Glomerular endothelial cell (primary cell): ENCODE measurements at places on chromosomes 6 and 20.
A peak's percentile ranks its signal among the peaks of the same experiment; 100 is the strongest.

DNA sequence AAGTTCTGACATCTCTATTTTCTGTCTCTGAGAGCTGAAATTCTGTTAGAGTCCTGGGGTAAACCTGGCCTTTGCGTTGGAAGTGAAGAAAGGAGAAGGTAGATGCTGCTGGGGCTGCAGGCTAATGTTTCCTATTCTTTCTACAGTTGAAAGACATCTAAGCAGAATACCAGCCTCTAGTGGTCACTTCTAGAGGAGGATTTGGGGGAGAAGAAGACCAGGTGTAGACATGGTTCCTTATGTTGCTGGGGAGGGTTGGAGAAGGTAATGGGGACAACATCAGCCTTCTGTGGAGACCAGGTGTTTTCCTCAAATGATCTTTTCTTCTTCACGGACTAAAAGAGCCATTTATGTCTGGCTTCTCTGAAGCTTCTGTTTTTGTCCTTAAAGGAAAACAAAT is 62.6 kb downstream of the BTBD3 start:
- DNase-seq = no peak

DNA sequence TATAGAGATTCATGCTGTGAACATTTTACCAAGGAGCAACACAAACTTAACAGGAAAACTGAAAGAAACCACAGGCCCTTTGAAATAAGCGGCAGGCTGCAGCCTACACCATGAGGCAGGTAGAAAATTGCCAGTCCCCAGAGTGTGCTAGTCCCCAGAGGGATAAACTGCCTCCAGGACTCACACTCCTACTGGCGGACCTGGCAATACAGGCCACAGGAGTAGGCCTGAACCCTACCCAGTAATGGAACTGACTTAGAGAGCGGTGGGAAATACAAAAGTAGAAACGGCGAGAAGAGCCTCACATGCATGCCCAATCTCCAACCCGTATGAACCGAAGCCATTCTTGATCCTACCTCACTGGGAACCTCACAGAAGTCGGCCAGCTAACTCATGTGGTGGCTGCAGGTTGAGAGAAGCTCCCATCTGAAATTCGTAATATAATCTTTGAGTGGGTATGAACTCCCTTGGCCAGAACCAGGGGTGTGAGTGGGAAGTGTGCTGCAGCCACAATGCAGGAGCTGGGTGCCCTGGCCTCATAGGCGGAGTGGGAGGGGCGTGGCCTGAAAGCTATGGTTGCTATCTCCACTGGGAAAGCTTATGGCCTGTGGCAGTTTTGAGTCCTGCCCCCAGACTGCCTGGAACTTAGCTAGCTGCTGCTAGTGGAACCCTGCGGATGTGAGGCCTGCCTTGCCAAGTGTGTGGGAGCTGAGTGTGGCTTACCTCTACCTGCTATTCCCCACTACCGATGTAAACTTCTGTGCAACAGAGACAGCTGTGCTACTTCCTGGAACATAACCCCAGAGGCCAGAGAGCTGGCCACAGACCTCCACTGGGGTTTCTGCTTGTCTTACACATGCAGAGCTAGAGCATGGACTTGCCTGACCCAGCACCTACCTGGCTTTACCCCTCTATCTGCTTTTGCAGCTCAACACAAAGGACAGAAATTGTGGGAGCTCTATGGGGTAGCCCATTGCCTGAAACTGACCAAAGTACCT is 146.5 kb upstream of the COL21A1 start:
- DNase-seq = no peak

DNA sequence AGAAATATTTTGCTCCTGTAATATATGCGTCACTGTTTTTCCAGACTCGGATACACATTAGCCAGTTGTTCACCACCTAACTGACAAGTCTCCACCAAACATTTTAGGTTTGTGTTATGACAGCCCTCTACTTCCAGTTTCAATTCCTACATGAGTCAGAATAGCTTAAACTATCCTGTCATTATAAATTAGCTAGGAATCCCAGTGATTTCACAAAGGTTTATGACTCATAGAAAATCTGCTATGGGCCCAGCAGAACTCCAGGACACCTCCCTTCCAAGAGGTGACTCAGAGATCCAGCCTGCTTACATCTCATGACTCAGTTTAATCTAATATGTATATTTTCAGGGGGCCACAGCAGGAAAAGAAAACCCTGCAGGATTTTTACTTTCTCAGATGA is 17.4 kb upstream of the PLCB4 start:
- peak; percentile 54 for DNase-seq

- DNase-seq = no peak
Measured at GRCh38 chr6:67199425-67199824, 1435.7 kb upstream of the ADGRB3 start.

DNA sequence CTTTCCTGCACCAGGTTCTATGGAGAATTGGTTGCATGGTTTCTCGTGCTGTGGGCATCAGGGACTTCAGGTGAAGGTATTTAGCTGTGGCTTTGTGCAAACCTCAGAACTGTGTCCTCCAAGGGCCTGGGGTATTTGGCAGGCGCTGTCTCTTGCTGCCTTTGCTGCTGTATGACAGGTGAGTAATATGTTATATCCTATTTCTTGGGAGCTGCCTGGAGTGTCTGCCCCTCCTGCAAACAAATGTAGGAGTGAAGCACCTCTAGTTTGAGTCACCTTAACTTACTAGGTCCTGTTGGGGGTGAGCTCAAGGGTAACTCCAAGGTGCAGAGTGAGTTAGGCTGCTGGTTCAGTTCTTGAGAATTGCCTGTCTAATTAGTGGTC is 177.7 kb upstream of the RNF24 start:
- DNase-seq = no peak

DNA sequence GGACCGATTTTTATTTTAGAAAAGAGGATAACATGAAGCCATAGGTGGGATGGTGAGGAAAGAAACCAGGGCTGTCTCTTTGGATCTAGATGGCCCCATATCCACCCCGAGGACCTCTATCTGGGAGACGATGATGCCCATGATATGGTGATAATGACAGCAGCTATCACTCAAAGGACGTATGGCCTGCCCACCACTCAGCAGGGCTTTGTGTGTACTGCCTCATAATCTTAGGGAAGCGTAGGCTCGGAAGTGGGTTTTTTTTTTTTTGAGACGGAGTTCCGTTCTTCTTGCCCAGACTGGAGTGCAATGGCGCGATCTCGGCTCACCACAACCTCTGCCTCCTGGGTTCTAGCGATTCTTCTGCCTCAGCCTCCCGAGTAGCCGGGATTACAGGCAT is 8.2 kb upstream of the TAF8 start:
- DNase-seq = no peak

GRCh38 chr6:44921798-44922197 is 406.3 kb upstream of the RUNX2 start:
- no peak for DNase-seq

- DNase-seq = no peak
Measured at GRCh38 chr6:83019741-83020140, 45.9 kb downstream of the UBE3D start.

DNA sequence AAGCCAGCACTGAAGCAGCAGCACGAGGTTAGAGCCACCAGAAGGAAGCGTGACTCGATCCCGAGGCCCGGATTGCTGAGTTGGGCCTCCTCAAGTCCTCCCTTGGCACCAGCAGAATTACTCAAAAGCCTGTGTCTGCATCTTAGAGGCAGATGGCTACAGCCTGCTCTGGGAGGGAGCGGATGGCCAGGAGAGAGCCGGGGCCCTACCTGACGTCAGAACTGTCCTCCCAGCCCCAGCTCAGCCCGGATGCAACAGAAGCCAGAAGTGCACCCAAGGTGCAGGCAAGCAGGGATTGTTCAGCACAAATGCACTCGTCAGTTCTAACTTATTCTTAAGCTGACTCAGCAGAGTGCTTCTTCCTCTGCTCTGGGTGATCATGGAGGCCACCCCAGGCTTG is 155.5 kb upstream of the RPS6KA2 start:
- no peak for DNase-seq

GRCh38 chr6:68777956-68778355 is 142.9 kb downstream of the ADGRB3 start:
- DNase-seq = no peak

GRCh38 chr6:148076051-148076450 is 266.6 kb upstream of the SASH1 start:
- DNase-seq = no peak

GRCh38 chr6:2162079-2162445 is 83.3 kb downstream of the GMDS start:
- no peak for DNase-seq

DNA sequence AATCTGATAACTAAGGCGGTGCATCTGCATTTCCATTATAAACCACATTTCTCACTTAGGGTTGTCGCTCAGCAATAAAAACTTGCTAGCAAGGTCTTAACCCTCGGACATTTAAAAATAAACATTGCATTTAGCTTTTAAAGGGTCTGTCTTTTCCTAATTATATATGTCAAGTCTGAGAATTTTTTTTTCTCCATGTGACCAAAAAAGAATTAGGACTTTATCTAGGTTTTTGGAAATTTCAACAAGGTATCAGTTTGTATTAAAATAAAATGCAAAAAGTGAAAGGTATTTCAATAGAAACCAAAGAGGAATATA is 198.1 kb downstream of the FOXA2 start:
- no peak for DNase-seq

DNA sequence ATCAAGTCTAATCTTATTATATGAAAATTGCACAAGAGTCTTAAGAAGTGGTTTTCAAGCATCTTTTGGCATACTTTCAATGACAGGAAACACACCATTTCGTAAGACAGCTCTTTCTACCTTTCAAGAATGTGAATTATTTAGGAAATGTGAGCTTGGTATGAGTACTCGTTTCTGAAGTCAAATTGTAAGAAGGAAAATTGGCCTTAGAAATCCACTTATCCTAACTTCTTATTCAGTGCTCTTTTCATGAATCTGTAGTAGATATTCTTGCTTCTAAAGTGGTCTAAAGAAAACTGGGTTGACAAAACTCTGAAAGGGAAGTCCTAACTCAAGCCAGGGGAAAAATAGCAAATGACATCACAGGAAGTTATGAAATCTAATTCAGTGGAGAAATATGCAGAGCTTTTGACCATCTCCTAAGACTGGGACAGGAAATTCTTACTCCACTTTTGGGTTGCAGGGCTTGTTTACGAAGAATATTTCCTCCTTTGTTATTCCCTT is 38.5 kb upstream of the OGFRL1 start:
- peak; percentile 75 for DNase-seq

DNA sequence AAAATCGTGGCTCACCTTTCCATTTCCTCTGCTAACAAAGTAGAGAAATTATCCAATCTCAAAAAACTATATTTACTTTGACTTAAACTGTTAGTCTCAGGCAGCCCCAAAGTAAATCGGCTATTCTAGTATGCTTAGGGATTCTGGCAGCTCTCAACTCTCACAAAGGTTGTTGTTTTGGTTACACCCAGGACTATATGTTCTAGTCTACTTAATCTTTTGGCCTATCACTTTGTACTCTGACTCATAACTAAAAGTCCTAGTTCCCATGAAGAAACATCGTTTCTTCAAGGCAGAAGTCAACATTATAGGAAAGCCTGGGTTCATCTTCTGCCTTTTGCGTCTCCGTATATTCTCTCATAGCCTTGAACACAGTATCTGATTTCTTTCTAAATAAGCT is 42.3 kb downstream of the MYLK4 start:
- no peak for DNase-seq

DNA sequence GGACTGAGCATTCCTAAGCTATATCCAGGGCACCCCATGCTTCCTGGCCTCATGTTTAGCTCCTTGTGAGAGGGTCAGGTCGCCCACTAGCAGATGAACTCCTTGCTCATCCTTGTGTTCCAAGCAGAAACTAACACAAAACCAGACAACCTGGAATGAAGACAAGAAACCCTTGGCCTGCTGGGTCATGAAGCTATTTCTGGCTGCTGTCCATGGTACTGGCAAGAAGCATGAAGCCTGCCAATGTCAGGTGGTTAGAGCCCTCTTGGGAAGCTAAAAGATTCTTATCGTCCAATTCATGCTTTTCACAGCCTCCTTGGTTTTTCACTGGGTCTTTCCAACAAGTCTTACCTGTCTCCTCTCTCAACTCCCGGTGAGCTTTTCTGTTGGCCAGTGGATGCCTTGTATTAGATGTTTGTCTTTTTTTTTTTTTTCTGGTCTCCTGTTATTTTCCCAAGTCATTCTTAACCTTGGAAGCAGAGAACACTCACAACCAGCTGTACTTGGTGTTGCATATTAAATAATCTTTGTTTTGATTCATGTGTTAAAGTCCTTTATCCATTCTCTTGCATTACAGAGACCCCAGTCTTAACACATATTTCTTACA is 180.3 kb downstream of the ANKRD60 start:
- peak; percentile 3 for DNase-seq

GRCh38 chr6:164331026-164331425 is 916.5 kb downstream of the QKI start:
- DNase-seq = peak; percentile 18

GRCh38 chr6:164303102-164303964 is 888.8 kb downstream of the QKI start:
- DNase-seq = no peak

DNA sequence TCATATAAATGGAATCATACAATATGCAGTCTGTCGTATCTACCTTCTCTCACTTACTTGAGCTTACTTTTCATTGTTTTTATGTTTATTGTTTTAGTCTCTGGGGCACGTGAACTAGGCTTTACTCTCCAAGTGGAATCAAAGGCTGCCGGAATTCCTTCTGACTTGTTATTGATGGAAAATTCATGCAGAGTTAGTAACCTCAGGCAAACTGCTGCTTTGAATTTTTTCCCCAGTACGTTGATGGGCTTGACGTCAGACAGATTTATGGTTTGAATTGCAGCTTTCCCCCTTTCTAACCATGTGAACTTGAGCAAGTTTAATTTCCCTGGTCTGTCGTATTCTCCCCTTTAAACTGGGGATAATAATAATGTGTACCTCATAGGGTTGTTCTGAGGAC is 68.6 kb downstream of the ZDHHC14 start:
- DNase-seq = no peak

- DNase-seq = no peak
Measured at GRCh38 chr6:8707956-8708772, 272.8 kb upstream of the SLC35B3 start.

DNA sequence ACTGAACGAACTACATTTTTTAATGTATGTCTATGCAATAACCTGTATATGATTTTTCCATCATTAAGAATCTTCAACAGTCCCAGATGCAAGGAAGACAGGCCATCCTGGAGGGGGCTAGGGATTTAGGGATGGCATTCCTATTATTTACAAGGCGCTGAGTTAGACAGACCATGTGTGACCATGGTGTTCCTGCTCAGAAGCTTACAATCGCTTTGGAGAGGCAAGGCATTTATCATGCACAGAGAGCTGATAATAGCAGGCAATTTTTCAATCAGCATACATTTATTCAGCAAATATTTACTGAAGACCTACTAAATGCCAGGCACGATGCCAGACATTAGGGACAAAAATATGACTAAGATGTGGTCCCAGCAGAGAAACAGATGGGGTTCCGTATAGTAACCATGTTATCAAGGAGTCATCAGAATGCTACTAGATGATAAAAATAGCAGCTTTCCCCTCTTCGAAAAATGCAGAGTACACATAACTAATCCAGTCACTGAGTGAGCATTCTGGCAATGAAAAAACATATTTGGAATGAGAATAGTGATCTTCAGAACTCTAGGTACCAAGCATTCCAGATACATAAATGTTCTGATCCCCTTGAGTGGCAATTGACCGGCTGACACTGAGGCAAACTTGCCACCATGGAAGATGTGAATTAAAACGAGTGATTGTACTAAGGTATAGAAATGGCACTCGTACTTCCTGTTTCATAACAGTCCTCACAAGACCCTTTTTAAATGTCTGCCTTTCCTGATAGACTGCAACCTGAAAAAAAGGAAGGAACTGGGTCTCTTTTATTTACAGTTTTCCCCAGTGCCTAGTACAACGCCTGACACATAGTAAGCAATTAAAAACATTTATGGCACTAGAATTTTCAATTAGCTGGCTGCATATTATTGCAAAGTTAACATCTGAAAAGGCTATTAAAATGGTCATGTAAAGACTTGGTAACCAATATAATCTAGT is 135.7 kb downstream of the ATXN1 start:
- no peak for DNase-seq
